CD4-positive, alpha-beta T cell treated with Interleukin-10 for 1 hour (primary cell): ENCODE measurements at places on chromosomes 11 and 22.

DNA sequence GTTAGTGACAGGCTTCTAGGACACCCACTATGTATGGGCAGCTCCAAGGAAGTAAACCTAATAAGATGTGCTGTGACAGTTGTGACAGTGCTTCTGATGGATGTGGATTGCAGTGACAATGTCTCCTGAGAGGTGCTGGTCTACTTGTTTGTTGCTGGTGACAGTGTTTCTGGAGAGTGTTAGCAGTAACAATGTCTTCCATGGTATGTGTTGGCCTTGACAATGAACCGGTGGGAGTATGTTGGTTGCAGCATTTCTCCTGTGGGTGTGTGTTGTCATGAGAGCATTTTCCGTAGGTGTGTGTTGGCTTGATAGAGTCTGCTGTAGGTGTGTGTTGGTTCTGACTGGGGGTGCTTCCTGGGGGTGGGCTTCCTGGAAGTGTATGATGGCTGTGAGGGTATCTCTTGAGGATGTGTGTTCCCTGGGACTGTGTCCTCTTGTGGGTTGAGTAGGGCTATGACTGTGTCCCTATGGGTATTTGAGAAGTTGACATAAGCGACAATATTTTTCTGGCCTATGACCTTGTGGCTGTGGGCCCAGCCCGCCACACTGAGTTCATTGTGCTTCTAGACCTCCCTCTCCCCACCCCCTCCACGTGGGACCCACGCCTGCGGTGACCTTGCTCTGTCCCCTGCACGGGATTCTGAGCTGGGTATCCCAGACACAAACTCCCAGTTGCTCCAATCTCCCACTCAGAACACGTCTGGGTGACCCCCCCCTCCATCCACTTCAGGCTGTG lies 1.2 kb downstream of the DCHS1 start:
- no peak for DNase-seq

DNA sequence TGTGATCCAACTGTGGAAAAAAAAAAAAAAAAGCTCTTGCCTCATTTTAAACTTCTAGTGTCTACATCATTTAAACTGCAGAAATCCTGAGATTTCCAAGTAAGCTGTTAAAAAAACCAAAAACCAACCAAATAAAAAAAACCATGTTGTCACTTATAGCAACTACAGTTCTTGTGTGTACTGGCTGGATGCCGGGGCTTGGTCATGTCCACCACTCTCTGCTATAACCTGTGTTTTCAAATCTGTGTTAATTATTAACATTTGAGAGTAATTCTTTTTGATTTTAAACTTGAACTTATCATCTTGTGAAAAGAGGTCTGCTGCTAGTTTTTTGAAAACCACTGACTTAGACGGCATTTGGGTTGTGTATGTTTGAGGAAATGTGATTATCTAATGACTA lies 32.2 kb upstream of the BID start:
- DNase-seq = no peak

DNA sequence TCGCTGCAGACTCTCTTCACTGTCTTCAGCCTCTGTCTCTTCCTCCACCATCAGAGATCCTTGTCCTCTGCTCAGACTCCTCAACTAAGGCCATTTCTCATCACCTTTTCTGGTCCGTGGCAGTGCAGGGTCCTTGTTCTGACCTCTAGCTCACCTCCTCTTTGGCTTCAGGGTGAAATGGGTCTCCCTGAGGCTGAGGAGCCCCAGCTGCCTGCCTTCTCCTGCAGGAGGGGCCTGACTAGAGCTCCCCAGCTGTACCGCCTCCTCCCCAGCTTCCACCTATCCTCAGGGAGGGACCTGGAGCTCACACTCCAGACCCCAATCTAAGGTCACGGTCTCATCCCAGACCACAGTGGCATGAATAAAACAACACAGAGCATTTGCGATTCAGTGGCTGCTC lies 203.0 kb downstream of the TRIM29 start:
- DNase-seq = no peak

DNA sequence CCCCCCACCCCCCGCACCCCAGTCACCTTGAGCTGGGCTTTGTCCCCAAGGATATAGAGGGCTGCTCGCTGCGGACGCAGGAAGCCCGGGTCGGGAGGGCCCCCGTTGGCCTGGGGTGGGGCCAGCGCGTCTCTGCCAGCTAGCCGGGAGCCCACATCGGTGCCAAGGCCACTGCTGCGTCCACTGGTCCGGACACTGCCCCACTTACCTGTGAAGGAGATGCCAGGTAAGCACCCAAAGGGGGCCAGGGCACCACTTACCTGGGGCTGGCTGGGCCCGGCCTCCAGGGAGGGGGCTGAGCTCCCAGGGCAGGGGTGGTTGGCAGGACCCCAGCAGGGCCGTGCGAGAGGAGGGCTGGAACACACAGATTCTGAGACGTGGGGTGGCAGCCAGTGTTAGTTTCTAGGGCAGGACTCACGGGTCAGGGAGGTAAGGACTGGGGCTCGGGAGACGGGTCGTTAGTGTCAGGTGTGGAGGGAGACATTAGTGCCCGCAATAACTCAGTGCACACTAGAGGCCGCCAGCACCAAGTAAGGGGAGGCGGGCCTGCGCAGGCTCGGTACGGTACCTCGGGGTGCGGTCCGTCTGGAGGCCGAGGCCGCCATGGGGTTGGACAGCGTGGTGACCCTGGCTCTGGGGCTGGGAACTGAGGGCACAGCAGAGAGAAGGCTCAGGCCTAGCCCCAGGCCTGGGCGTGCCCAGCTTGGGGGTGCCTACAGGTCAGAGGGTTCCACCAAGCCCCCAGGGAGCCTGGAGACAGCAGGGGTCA lies 18.2 kb downstream of the SBF1 start:
- DNase-seq = no peak

DNA sequence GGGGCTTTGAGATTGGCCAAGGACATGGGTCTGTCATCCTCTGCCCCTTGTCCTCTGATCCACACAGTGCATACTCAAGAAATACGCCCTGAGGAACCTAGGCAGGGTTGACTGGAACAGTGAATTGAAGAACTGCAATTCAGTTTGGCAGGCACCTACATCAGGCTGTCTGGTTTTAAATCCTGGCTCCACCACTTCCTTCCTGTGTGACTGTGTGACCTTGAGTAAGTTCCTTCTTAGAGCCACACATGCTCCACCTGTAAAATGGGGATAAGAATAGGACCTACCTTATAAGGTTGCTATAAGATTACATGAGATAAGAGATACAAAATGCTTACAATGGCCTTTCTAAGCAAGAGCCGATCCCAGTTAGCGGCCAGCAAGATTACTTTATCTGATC lies 15.8 kb upstream of the TCF20 start:
- peak; percentile 59 for DNase-seq

DNA sequence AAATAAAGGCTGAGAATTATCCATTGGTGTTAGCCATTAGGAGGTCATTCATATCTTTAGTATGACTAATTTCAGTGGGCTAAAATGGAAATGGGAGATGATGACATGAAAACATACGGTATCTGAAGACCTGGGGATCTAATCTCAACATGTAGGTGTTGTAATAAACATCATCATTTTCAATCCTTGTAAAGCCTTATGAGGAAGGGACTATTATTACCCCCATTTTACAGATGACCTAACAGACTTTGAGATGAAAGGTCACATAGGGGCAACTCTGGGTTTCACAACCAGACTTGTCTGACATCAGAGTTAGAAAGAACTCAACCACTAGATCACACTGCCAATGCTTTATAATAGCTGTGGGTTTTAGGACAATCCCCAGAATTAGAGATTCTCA lies 34.8 kb upstream of the TMEM135 start:
- no peak for DNase-seq

DNA sequence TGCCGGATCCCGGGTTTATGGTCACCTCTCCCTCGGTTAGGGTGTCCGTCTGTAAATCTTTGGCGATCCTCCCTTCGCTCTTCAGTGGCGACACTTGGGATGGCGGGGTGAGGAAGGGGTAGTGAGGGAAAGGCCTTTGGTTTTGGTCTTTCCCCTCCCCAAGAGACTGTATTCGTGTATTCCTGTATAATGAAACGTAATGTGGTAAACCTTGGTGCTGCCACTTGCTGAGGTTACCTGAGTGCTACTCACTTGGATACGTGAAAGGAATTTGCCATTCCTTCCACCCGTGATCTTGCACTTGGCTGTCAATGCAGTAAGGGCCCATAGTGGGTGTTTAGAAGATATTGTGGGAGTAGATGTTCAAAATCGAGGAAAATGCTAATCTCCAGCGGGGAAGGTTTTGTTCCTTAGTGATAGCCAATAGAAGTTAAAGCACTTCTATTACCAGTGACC lies 578 bp upstream of the NUP160 start:
- no peak for DNase-seq

DNA sequence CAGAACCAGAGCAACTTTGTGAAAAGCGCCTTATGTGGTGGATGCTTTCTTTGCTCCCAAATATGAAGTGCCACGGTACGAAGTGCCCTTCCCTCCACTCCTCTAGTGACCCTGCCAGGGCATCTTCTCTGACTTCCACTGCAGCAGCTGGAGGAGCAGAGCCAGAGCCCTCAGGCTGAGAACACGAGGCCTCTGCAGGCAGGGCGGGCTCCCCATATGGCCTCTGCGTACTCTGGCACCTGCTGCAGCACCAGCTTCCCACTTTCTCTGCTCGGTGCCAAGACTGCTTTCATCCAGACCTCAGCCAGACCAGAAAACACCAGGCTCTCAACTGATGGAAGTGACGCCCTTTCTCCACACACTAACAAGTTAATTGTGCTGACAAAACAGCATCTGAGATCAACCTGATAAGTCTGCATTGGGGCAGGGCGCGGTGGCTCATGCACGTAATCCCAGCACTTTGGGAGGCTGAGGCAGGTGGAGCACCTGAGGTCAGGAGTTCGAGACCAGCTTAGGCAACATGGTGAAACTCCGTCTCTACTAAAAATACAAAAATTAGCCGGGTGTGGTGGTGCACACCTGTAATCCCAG lies 12.8 kb downstream of the UFD1 start:
- DNase-seq = no peak

DNA sequence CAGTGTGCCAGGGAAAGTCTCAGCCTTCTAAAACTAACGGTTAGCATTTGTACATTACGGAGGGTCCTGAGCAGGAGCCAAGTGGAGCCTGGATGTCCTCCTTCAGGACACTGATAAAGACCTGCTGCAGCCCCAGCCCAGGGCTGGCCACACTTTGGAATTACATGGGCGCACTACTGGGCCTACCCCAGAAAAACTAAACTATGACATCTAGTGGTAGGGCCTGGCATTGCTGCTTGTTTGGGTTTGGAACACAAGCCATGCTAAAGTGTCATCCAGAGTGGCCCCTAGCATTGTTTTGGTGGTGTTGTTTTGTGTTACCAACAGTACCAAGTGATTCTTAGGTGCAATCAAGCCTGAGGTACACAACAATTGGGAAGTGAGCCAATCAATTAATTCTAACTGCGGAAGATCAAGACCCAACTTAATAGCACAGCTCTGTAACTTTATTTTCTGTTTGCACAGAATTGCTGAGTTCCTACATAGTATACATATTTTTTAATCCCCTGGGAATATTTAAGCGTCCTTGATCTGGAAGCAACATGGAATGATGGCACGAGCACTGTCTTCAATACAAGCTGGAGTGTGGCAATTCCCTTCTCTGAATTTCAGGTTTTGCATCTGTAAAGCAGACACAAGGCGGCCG lies 340.7 kb downstream of the LARGE1 start:
- peak; percentile 25 for DNase-seq

- peak; percentile 5 for DNase-seq
Observed at GRCh38 chr22:37999640-38000272, 15.4 kb upstream of the SOX10 start.

- DNase-seq = no peak
Observed at GRCh38 chr11:115961159-115962003, 457.2 kb upstream of the CADM1 start.

GRCh38 chr11:113001709-113002108 lies 40.5 kb downstream of the NCAM1 start:
- DNase-seq = no peak

- DNase-seq = no peak
Observed at GRCh38 chr11:43234881-43235280, 76.9 kb upstream of the API5 start.

DNA sequence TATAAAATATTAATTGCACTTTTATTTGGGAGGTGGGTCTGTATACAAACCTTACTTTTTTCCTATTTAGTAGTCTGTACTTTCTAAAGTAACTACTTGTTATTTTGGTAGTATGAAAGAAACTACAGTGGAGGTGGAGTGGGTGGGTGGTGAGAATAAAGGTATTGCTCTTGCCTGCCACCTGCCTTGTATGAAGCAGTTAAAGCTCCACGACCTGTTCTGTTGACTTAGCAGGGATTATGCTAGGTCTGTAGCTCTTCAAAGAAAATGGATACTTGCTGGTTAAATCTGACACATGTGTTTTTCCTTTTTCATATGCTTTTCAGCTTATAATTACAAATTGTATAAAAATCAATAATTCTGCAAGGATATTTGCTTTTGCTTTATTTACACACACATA lies 111.9 kb downstream of the EHF start:
- DNase-seq = no peak

DNA sequence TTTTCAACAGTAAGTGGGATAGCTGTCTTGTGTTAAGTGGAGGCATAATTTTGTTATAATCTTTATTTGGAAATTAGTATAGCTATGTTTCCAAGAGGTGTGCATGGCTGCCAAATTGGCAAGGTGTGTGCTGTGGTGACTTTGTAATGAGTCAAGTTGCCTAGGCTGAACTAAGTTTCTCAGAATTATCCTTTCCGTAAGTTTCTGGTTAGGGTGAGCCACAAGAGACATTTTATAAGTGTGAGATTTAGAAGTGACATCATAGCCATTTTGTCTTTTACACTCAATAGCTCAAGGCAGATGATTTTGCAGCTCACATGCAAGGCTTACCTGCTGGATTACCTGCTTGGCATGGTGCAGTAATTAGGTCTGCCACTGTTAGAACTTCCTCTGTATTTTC lies 90.3 kb downstream of the C11orf87 start:
- no peak for DNase-seq

DNA sequence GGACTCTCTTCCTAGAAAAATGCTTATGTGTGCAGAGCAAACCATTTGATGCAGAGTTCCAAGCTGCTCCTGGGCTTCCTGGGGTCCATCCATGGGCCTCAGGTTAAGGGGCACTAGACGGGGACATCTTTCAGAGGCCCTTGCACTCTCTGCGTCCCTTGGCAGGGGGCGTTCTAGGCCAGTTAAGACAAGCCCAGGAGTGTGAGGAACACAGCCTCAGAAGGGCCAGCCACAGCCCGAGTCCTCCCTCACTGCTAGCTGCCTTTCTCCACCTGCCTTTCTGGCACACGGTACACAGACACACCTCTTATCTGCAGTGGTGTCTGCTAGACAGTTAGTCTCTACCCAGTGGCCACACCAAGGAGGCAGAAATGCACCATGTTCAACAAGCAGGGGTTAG lies 18.0 kb upstream of the BID start:
- DNase-seq = no peak

- no peak for DNase-seq
Observed at GRCh38 chr22:24207264-24208011, 26.2 kb downstream of the SUSD2 start.

- no peak for DNase-seq
Observed at GRCh38 chr11:127098684-127099083, 98.1 kb upstream of the KIRREL3 start.
